ENCODE measurements at places on chromosomes 12 and 14.

DNA sequence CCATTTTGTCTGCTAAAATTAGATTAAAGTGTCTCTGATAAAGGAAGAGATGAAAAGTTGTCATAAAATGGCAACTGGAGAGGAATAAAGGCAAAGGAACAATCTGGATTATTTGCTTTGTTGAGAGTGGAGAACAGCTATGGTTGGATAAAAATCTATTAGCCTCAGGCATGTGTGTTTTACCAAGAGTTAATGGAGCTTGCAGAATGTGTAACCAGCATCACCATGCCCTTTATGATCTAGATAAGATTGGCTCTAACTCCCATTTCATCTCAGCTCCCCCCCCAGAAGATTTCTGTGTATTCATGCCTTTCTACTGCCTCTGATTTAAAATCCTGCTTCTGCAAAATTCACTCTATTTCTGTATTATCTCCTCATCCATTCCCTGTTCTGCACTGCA is 93.8 kb downstream of the GALC start:
- no peak for DNase-seq

GRCh38 chr12:11718768-11719253 is 69.3 kb downstream of the ETV6 start:
- no peak for DNase-seq

DNA sequence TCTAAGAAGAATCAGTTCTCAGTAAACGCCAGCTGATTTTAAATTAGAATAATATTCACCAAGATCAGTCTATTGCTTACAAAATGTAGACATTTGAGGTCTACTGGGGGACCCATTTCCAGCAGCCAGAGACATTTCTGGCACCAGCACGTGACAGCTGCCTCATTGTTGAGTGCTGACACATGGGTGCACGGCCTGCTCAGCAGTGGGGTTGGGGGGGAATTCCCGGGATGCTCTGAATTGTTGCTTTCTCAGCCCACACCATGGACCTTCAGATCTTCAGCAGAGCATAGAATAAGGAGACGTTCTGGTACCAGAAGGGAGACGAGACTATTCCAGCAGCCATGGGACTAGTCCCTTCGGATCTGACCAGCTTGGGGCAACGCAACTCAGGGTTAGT is 18.3 kb downstream of the PLEKHG7 start:
- no peak for DNase-seq

DNA sequence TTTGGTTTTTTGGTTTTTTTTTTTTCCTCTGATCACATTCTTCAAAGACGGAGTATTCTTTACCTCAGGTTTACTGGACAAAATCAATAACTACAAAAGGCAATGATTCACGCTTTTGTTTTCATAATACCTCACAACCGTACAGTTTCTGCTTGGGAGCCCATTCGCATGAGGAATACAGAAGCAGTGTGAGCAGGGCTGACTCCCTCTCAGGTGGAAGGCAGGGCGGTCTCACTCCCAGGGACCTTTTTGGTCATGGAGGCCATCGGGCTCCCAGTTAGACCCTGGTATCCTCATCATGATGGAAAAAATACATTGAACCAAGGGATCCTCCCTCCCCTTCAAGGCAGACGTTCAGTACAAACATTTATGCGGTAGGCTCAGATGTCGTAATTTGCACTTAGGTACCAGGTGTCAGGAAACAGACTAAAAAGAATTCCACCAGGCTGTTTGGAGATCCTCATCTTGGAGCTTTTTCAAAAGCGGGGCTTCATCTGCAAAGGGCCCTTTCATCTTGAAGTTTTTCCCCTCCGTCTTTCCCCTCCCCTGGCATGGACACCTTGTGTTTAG is 19.0 kb upstream of the TIGAR start:
- DNase-seq: no peak

DNA sequence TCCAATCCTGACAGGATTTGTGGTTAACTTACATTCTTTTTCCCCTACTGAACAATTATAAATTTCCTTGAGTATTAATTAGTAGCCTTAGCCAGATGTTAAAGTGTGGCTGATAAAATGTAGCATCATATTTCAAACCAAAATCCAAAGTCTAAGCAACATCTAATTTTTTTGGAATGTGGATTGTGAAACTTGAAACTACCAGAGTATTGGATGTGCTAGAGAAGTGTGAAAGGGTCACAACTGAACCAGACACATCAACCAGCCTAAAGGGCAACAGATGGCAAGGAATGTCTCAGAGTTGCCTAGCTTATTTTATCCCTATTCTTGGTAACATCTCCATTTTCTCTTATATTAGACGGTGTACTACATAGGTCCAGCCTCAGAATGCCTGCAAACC is 153.1 kb upstream of the DCN start:
- DNase-seq: no peak

DNA sequence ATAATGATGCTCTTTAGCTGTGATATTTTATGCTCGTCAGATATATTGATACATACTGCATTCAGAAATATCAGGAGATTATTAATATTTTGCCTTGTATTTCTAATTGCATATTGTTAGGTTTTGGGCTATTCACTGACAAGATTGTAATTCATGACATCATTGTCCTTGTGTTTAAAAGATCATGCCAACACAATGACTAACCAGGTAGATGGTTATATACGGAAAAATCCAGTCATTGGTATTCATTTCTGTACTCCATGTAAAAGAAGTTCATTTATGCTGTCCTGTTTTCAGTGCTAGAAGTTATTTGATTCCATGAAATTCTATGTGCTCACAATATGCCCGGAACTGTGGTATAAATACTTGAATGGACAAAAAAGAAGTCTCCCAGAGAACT is 107.5 kb downstream of the KITLG start:
- no peak for DNase-seq

DNA sequence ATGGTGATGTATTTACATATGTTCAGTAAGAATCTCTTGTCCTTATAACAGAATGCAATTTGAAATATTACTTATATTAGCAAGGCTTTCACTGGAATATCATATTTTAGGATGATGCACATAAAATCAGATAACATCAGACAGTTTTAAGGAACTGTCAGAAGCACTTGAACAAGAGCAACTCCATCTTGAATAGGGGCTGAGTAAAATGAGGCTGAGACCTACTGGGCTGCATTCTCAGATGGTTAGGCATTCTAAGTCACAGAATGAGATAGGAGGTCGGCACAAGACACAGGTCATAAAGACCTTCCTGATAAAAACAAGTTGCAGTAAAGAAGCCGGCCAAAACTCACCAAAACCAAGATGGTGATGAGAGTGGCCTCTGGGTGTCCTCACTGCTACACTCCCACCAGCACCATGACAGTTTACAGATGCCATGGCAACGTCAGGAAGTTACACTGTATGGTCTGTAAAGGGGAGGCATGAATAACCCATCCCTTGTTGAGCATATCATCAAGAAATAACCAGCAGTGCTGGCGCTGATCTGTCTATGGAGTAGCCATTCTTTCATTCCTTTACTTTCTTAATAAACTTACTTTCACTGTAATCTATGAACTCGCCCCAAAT is 27.6 kb upstream of the ETV6 start:
- no peak for DNase-seq

- DNase-seq: no peak
Measured at GRCh38 chr14:20617138-20618003, 24.1 kb downstream of the OR6S1 start.

DNA sequence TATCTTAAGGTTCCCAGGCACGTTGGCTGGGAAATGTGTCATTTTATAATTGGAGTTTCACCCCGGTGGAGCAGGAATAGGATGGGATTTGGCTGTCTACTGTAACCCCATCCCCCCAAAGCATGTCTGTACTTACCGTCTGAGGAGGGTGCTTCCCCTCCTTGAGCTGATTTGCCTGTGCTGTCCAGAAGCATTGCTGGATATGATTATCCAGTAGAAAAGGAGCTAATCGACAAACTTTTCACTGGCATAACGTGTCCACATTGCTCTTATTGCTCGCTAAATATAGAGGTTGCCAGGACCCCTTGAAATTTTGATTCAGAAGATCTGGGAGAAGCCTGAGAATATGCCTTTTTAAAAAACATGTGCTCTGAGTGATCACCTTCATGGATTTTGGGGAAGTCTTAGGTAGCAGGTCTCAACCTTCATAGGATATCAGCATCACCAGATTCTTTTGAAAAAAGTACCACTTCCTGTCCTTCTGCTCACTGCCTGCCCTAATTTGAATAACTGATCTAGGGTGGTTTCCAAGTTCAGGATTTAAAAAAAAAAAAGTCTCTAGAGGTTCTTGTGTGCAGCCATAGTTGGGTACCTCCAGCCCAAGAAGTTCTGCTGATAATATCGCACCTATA is 80.4 kb upstream of the KCNA1 start:
- no peak for DNase-seq

DNA sequence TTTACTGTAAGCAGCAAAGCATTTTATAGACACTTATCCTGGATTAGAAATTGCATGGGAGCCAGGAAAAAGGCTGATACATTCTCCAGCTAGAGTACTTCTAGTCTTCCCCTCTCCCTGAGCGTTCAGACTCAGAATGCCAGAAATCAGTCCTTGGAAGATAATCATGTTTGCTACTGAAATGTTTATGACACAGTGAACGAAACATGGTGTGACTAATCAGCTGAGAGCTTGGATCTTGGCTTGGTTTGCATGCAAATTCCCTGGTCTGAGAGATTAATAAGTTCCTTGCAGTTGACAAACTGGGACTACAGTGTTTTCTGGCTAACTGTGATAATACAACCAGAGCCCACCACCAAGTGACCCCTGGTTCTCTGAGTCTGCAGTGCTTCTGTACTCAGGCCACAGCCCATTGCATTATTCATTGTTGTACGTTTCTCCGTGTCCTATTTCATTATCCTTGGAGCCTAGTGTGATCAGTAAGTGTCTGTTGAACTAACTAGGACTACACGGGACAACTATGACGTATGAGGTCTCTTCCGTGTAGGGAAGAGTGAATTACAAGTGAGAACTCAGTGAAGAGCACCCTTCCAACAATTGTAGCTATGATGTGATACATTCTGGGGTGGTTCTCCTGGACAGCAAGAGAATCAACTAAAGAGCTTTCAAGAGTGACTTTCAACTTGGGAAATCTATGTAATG is 34.6 kb upstream of the EVL start:
- no peak for DNase-seq

- DNase-seq: no peak
Measured at GRCh38 chr14:51298895-51299294, 58.8 kb downstream of the TMX1 start.

DNA sequence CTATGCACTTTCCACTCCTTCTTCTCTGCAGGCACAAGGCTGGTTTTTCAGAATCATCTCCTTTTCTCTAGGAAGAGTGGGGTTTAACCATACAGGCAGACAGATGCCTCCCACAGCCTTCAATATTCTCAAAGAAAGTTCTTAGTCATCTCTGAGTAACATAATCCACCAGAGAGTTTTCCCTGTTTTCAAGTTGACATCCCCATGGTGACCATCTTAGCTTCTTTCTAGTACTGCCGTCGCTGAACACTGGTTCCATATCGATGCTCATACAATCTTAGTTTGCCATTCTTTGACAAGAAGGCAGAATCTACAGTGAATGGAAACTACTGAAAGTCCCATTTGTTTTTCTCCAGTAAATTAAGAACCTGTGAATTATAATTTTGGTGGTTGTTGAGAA is 28.6 kb downstream of the TPH2 start:
- no peak for DNase-seq

DNA sequence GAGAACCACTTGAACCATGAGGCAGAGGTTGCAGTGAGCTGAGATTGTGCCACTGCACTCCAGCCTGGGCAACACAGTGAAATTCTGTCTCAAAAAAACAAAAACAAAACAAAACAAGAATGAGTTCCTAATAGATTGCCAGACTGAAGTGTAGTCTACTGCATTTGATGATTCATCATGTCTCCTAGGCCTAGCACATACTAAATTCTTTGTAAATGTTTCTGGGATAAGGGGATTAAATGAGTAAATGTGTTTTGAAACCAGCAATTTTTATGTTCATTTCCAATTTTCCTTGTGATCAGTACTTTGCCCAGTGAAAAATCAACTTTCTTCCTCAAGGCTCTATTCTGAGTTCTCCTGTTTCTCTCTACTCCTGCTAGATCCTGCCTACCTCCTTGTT is 2.9 kb upstream of the DYRK2 start:
- no peak for DNase-seq

- DNase-seq: no peak
Measured at GRCh38 chr12:112347581-112347982, 34.6 kb downstream of the HECTD4 start.

DNA sequence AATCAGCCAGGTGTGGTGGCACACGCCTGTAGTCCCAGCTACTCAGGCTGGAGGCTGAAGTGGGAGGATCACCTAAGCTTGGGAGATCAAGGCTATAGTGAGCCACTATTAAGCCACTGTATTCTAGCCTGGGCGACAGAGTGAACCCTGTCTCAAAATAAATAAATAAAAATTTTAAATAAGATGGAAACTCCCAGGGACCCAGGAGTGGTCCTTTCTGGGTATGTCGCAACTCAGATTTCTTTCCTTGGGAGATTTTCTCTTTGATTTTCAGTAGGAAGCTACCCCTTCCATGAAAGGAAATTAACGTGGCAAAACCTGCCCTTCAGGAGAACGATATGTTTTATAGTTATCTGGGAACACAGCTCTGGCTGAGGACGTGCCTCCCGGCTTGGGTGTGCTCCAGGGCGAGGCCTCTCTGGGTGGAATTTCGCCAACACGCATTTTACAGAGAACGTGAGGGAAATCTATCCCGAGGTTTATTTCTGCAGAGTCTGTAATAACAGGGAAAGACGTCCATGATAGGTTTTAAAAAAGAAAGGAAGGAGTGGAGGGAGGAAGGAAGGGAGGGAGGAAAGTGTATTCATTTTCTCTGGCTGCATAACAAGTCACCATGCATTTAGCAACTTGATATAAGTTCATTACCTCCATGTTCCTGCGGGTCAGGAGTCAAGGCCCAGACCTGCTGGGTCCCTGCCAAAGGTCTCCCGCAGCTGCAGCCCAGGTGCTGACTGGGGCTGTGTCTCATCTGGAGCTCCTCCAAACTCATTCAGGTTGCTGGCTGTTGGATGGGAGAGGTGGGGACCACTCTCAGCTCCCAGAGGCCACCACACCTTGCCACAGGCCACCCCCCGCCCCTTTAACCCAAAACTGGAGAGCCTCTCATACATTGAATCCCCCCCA is 80.6 kb upstream of the GSC start:
- no peak for DNase-seq

DNA sequence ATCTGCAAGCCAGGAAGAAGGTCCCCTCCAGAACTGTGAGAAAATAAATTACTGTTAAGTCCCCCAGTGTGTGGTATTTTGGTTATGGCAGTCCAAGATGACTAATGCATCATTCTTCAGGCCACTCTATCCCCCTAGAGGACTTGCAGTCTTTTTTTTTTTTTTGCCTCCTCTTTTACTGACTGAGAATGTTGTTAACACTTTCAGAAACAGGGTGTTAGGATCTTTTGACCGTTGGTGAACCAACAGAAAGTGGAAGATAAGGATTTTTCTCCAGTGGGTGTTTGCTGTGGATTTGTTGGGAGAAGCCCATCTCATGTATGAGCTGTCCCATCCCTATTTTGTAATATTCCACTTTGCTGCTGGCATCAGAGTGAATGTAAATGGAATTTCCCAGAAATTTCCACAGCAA is 37.8 kb downstream of the MARK3 start:
- DNase-seq: no peak

DNA sequence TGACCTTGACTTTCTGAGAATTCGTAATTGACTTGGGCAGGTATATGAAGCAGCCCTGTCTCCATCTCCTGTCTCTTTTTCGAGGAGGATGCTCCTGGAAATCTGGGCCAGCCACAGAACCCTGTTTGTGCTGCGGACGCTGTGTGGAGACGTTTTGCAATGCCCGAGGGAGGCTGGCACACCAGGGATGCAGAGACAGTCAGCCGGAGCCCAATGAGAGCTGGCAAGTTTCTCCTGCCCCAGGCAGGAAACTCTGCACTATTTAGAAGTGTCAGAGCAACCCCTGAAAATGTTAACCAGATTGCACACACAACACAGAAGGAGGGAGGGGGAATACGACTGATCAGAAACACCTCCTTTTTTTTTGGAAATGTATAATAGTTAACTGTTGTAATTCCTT is 103.2 kb upstream of the DYRK2 start:
- DNase-seq: no peak
